ENCODE measurements at places on chromosomes 12 and 14.

- no peak for DNase-seq
Measured at GRCh38 chr12:25034676-25035075, 85.8 kb upstream of the BCAT1 start.

- DNase-seq, result no peak
Measured at GRCh38 chr12:71585218-71585617, 78.4 kb downstream of the ZFC3H1 start.

- DNase-seq, result no peak
Measured at GRCh38 chr14:23450379-23450778, 14.9 kb upstream of the MYH7 start.

- no peak for DNase-seq
Measured at GRCh38 chr14:24235804-24236688, 3.3 kb downstream of the GMPR2 start.

GRCh38 chr12:125652681-125653080 lies 587.4 kb downstream of the AACS start:
- no peak for DNase-seq

- no peak for DNase-seq
Measured at GRCh38 chr14:104423701-104424405, 155.7 kb upstream of the C14orf180 start.

DNA sequence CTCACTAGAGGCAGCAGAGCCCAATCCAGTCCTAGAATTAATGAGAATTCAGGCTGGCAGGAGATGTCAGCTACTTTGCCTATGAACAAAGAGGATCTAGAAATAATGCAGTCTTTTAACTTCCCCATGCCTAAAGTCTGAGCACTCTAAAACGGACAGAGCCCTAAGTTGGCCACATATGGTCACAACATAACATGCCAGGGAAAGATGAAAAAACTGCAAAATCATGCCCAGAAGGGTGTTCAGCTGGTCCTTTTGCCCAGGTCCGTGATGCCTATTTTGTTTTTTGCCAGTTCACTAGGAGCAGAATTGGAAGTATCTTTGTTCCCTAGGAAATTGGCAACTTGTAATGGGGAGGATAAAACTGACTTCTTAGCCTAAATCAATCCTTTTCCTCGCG lies 20.3 kb upstream of the LMNTD1 start:
- DNase-seq, result no peak

GRCh38 chr12:42261708-42262107 lies 23.7 kb upstream of the YAF2 start:
- DNase-seq, result no peak

GRCh38 chr14:94048691-94049624 lies 22.8 kb downstream of the OTUB2 start:
- DNase-seq, result peak; percentile 91

DNA sequence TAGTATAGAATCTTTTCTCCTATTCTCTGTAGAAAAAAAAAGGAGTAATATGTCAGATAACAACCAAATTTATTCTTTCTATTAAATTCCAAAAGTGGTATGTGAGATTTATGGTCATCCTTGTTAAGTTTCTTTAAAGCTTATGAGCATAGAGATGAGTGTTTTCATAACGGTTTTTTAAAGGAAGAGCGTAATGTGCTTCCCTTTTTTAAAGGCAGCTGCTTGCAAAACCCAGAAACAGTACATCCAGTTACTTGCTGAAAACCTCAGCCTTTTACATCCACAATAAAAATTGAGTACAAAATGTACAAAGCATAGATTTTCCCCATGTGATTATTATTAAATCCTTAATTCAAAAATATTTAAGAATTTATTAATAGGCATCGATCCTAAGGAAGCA lies 53.6 kb upstream of the CD163 start:
- DNase-seq, result no peak

Data from HAP-1 (cell line).